Stimulated activated CD4-positive, alpha-beta T cell treated with anti-CD3 and anti-CD28 coated beads, Interleukin-12 subunit alpha, Interleukin-12 subunit beta, amount 100 ng/mL, for 24 hours (primary cell): ENCODE measurements at places on chromosomes 2 and 18.

DNA sequence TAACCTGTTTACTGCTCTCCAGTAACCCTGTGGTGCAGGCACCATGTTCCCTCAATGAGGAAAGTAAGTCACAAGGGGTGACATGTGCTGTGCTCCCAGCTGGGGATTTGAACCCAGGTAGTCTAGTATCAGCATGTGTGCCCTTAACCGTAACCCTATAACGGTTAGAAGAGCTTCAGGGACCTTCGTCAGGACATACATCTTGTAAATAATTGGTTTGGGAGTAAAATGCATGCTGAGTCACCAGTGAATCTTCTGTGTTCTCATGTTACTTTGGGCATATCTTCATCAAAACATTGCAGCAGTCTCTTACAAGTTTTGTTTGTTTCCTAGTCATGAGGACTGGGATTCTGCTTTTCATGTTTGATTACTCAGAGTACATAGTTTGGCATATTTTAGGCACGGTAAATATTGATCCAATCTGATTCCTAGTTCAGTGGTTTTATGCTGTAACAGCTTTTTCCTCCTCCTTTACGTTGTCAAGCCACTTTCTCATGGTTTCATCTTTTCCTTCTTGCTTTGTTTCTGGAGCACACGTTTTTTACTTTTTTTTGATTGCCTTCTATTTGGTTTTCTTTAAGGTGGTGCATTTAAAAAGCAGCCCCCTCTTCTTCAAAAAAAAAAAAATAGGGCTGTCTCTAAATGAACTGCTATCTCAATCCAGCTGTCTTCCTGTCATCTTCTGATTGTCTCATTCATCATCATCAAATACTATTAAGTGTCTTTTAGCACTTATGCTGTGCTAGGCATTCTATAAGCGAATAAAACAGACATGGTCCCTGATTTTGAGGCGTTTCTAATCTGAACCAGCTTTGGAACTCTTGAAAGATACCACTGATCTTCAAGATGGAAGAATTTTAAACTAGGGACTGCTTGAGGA lies 50.4 kb downstream of the CLIP4 start:
- DNase-seq = no peak

- peak; percentile 76 for DNase-seq
Observed at GRCh38 chr2:46351750-46352138, 54.5 kb downstream of the EPAS1 start.

GRCh38 chr2:223053484-223054192 lies 1.6 kb downstream of the KCNE4 start:
- no peak for DNase-seq

DNA sequence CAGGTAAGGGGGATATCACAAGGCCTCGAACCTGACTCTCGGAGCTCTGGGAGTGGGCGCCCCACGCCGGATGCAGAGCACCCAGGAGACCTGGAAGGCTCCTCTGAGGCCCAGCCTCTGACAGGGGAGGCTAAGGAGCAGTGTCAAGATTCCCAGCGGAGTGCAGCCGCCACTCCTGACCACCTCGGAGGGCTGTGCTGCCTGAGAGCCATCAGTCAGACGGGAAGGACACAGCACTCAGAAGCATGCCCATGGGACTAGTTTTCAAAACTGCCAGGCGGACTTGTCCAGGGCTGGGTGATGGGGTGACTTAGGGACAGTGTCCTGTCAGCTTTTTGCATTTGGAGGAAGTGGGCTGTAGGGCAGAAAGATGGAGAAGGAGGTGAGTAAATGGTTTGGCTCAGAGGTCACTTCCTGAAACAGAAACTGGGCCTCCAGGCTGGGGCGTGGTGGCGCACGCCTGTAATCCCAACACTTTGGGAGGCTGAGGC lies 34.6 kb upstream of the B3GNT7 start:
- DNase-seq = no peak

- no peak for DNase-seq
Observed at GRCh38 chr18:3592864-3593263, 142.9 kb downstream of the TGIF1 start.

DNA sequence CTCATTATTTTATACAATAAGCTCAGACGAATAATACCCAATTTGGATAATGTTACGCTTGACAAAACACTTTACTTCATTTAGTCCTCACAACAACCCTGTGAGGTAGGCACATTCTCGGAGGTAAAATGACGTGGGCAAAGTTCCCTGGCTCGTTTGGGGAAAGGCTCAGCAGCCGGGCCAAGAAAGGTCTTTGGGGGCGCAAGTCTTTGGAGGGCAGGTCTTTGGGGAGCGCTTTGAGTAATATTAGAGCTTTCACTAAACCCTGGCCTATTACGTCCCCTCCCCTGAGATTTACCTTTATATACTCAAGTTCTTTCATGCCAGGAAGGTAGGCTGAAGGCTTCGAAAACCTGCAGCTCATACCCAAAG lies 427 bp downstream of the RBKS start:
- DNase-seq = no peak

DNA sequence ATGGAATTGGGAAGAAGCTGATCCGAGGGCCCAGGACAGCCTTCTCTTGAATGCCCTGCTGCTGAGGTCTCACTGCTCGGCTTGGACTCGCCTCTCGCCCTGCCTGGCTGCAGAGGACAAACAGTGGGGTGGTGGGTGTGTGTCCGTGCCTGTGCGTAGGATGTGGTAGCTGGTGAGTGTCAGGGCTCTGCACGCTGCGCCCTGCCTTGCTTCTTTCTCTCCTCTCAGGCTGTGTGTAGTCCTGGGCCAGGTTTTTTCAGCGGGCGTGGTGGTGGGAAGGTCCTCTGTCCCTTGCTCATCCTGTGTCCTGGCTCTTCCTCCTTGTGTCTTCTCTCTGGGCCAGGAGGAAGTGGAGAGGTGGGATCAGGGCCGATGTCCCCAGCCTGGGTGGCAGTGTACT lies 44.8 kb downstream of the RRM2 start:
- DNase-seq = no peak

DNA sequence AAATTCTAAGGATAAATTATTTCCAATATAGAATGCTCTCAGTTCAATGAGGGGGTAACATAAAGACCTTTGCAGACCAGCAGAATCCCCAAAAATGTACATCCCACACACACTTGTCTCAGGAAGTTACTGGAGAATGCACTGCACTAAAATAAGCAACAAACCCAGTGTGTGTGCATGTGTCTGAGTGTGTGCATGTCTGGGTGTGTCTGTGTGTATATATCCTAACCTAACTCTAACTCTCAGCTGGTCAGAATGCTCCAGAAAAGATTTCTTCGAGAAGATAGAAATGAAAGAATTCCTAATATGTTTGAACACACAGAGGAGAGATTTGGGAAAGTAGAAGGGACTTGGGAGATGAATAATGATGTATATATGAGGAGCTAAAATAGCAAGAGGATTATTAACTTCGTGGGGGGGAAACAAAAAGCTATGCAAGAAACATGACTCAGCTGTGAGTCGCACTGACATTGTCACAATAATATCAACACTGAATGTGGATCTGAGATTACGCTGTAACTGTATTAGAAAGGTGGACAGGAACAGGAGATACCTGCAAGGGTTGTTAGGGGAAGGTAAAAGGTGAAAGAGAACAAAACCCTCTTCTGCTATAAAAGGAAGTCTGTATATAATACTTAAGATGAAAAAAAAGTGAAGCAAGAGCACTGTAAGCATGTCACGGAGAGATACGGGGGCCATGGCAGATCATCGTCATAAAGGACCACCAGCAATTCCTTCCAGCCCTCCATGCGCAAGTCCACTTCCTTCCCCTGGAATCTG lies 11.1 kb downstream of the COLEC12 start:
- DNase-seq = no peak

GRCh38 chr2:16613539-16614011 lies 52.1 kb downstream of the CYRIA start:
- no peak for DNase-seq

GRCh38 chr2:95051626-95052025 lies 26.1 kb downstream of the MAL start:
- DNase-seq = no peak

- DNase-seq = no peak
Observed at GRCh38 chr18:26919627-26920026, 54.1 kb upstream of the AQP4 start.

GRCh38 chr18:55420665-55421307 lies 167.2 kb downstream of the TCF4 start:
- DNase-seq = no peak

DNA sequence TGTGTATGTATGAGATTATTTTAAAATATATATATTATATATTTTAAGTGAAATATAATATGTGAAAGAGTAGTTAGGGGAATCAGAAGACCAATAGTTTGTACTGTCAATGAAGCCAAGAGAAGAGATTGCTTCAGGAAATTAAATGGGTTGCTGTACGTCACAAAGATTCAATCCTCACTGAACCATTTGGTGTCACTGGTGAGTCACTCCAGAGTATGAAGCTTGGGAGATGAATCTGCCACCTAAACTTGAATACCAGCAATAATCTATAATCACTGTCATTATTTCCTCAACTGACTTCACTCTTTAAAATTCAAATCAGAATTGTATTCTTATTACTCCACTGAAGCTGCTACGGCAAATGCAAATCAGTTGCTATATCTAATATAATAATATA lies 41.9 kb upstream of the SCN9A start:
- no peak for DNase-seq

DNA sequence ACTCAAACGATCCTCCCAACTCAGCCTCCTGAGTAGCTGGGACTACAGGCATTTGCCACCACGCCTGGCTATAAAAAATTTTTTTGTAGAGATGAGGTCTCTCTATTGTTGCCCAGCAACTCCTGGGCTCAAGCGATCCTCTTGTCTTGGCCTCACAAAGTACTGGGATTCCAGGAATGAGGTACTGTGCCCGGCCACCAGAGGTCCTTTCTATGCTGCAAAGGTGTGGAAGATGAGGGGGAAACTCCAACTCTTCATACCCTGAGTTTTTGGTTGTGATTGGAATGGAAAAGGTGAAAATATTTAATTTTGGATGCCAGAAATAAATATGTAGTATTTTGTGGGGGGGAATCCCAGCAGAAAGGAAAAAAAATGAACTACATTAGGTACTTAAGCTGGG lies 36.0 kb downstream of the MRPL33 start:
- peak; percentile 8 for DNase-seq

- no peak for DNase-seq
Observed at GRCh38 chr2:238895361-238895882, 47.5 kb downstream of the TWIST2 start.

DNA sequence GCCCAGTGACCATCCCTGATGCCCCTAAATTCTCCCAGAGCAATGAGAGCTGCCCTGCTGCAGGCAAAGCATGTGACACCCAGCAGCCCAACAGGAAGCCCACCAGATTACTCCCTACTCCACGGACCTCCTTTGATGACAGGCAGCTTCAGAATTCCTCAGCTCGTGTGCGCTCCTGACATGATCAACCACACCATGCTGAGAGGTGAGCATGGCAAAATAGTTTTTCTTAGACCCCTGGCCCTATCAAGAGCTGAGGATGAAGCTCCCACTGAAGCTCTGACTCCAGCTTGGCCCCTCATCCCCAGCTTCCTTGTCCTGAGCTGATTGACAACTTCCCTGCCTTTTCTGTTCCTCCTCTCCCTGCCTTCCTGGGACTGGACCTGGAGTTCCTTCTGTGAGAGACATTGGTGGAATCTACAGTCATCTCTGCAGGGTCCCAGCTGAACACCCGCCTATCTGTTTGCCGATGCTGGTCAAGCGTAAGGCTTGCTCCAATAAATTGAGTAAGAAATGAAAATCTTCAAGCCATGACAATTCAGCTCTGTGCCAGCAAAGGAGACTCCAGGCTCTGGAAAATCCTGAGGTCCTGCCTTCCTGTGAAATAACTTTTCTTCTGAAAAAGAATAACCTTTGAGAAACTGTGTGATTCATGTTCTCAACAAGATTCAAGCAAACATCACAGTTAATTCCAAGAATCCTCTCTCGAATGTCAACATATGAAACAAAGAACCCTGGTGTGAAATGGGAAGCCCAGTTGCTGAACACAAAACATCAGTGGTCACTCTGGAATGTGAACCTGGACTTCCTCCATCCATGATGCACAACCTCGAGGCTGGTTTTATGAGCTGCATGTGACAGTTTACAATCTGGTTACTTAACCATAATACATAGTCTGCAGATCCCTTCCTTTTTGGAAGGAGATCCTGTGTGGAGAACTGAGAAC lies 201.1 kb downstream of the SPP2 start:
- DNase-seq = no peak

DNA sequence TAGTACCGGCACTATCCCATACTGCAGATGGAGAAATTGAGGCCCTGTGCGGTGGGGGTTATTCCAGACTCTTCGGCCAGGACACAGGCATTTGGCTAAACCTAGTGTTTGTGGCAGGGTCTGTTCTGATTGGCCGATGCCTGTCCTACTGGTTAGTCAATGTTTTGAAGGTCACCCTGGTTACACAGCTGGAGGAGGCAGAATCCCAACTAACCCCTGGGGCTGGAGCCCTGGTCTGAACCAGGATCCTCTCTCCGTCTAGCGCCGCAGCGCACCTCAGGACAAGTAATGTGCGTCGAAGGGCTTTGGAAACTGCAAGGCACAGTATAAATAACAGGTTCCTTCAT lies 19.4 kb downstream of the TEX44 start:
- no peak for DNase-seq

DNA sequence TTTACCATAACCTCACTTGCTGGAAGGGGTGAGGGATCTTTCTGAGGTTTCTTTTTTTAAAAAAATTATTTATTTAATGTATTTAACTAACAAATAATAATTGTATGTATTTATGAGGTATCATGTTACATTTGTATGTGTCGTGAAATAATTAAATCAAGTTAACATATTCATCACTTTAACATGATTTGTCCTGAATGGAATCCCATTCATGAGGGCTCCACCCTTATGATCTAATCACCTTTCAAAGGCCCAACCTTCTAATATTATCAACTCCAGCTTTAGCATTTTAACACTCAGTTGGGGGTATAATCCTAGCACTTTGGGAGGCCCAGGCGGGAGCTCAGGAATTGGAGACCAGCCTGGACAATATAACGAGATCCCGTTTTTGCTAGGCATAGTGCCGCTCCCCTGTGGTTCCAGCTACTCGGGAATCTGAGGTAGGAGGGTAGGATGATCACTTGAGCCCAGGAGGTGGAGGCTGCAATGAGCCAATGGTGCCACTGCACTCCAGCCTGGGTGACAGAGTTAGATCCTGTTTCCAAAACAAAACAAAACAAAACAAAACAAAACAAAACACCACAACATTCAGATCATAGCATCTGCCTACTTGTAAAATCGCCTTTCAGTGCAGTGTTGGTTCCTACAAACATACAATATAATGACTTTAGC lies 1.1 kb upstream of the TAF4B start:
- no peak for DNase-seq

GRCh38 chr2:61566566-61566965 lies 28.4 kb upstream of the XPO1 start:
- DNase-seq = no peak

DNA sequence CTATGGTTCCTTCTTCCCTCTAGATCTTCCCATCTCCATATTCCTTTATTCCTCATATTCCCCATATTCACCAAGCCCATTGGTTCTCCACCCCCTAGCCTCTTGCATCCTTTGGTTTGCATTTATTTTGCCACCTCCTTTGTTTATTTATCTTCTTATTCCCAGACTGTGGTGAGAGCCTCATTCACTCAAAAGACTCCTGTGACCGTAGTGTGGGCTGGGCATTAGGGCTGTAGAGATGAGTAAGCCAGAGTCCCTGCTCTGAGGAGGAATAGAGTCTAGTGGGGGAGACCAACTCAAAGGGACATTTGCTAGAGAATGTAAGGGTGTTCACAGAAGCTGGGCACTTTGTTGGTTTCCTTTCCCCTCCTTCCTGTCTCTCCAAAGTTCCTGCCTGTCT lies 8.3 kb downstream of the ATG16L1 start:
- no peak for DNase-seq

- no peak for DNase-seq
Observed at GRCh38 chr2:190972213-190972612, 41.8 kb downstream of the STAT1 start.
